ENCODE measurements at places on chromosomes 11 and 22.

DNA sequence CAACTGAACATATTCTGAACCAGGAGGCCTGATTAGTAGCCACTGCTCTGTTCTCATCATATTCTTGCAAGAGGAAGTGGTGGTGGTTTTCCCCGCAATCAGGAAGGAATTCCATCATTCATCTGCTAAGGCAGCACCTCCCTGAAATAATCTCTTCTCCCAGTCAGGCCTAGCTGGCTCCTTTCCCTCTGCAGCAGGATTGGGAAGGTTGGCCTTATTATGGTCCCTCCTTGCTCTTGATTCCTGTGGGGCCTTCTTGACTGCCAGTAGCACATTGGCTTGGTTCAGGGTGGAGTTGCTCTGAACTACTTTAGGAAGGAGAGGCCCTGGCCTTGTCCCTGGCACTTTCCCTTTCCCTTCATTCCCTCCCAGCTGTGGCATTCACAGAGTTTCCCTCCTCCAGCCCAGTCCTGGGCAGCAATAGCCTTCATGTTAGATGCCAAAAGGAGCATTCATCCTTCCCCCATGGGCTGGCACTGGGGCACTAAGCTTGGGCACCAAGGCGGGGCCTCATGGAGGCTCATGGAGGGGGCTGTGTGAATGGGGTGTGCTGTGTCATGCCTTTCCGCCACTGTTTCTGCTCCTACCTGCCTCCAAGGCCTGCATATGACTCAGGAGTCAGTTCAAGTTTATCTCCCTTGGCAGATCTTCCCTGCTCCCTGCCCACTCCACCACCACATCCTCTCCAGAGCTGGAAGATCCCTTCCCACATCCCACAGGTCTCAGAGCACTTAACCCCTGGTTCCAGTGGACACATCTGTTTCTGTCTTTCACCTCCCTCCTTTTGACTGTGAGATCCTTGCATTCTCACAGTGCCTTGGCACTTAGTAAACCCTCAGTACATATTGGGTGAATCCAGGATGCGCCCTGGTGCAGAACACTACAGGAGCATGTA lies 27.6 kb upstream of the CD44 start:
- DNase-seq = no peak

GRCh38 chr11:34006876-34007275 lies 44.7 kb upstream of the CAPRIN1 start:
- no peak for DNase-seq

GRCh38 chr11:124518989-124519451 lies 24.4 kb downstream of the OR8B12 start:
- DNase-seq = no peak

GRCh38 chr11:35792846-35793192 lies 130.2 kb downstream of the TRIM44 start:
- no peak for DNase-seq
